ENCODE measurements at places on chromosomes 11 and 22.
A peak's percentile ranks its signal among the peaks of the same experiment; 100 is the strongest.

DNA sequence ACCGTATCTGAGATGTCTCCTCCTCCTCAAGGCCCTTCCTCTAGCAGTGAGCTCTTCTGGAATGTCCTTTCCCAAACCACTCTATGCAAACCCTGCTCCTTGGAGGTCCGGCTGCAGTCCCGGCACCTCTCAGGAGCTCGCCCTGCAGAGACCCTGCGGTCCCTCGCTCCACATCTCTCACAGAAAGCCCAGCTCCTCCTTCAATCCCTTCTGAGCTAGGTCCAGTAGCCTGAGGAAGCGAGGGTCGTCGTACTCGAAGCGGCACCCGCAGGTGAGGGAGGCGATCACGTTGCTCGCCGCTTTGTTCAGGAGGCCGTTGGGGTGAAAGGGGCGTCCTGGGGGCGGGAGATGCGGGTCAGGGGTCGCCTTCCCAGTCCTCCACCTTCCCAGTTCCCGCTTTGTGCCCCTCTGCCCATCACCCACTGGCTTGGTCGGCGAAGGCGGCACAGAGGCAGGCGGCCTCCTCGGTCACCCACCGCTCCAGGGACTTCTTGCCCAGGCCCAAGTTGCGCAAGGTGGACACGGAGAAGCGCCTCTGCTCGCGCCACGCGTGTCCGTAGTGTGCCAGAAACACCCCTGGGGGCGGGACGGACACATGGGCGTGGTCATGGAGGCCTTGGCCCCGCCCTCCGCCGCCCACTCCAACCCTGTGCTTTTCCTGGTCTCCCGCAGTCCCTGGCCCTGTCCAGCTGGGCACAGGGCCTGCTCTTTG lies 21.5 kb upstream of the CYP2D6 start:
- no peak for DNase-seq

DNA sequence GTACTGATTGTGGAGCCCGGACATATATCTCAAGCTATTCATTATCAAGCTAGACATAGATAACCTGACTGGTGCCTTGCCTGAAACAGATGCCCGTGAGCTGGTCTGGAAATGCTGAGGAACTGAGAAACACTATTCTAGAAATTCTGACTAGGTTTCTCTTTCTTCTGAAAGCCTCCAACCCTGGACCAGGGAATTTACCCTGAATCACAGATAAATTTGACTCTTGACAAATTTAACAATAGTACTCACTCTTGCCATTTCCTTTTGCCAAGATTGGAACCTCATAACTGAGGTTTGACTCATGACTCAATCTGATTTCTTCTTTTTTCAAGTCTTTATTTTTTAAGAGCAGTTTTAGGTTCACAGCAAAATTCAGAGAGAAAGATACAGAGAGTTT lies 189.6 kb upstream of the SYN3 start:
- no peak for DNase-seq

- DNase-seq, result peak; percentile 83
These were observed 23.9 kb upstream of the PANX2 start for GRCh38 chr22:50146439-50147238.

GRCh38 chr11:79083352-79083751 lies 357.5 kb downstream of the TENM4 start:
- no peak for DNase-seq

DNA sequence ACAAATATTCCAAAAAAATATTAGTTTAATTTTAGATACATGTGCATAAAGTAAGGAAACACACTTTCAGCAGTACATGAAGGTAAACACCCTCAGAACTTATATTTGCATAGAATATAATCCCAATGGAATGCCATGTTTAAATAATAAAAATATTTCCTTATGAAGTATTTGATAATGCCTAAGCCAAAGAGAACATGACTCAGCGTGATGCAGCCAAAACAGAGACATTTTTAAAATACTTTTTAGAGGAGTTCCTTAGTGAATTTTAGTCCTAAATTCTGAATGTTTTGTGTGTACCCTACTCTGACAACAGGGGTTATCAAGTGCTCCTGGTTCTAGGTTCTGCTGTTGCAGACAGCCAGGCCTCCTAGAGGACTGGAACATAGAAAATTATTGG lies 39.1 kb upstream of the POU2AF2 start:
- DNase-seq, result no peak

GRCh38 chr11:128521682-128522054 lies 65.7 kb downstream of the ETS1 start:
- DNase-seq, result peak; percentile 58

- DNase-seq, result no peak
These were observed 55.5 kb downstream of the IGSF9B start for GRCh38 chr11:133901316-133901715.

DNA sequence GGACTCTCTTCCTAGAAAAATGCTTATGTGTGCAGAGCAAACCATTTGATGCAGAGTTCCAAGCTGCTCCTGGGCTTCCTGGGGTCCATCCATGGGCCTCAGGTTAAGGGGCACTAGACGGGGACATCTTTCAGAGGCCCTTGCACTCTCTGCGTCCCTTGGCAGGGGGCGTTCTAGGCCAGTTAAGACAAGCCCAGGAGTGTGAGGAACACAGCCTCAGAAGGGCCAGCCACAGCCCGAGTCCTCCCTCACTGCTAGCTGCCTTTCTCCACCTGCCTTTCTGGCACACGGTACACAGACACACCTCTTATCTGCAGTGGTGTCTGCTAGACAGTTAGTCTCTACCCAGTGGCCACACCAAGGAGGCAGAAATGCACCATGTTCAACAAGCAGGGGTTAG lies 18.0 kb upstream of the BID start:
- no peak for DNase-seq

GRCh38 chr22:46058091-46058420 lies 81.1 kb upstream of the WNT7B start:
- DNase-seq, result peak; percentile 23

- DNase-seq, result no peak
These were observed 13.7 kb downstream of the CYP2D6 start for GRCh38 chr22:42116848-42117424.

DNA sequence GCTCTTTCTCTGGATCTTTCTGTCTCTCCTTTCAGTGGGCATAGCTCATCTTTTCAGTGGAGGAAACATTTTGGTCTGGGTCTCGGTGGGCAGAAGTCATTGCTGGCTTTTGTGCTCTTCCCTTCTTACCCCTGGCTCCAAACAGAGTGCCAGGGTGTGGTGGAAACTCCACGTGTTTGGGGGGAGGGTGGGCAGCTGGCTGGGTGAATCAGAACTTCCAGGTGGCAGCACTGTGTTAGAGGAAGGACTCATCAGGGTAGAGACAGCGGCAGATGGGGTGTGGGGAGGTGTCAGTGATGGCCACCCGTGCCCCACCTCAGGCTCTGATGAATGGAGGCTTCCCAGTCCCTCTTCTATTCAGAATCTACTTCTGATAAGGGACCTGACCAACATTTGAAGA lies 114.0 kb downstream of the GRIK4 start:
- no peak for DNase-seq

- no peak for DNase-seq
These were observed 750 bp upstream of the NAT10 start for GRCh38 chr11:34104680-34105078.

- no peak for DNase-seq
These were observed 16.0 kb downstream of the CLDN5 start for GRCh38 chr22:19508024-19508776.

All from femur (tissue), 1 donor.